ENCODE measurements at places on chromosomes 3 and 15.
A peak's percentile ranks its signal among the peaks of the same experiment; 100 is the strongest.

DNA sequence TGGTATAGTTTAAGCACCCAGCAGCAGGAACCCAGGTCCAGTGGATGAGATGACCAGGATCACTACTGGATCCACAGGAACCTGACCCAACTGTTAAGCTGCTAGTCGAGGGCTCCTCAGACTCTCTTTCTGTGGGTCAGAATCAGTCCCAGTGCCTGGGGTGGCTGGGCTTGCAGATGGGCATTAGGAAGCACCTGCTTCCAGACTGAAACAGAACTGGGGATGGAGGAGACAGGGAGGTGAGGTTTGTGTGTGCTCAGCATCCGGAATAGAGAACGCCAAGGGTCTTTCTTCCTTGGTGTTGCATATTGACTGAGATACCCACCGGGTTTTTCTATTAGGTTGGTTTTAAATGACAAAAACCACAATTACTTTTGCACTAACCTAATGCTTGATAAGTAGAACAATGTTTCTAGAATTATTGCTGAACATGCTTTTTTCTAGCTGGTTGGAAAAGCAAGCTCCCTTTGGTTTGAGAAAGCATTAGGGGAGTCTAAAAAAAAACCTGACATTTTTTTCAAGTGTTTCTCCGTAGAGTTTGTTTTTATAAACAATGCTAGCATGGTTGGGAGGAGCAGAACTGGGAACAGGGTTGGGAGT, 779 bp downstream of the ST3GAL6 start:
- no peak for DNase-seq

DNA sequence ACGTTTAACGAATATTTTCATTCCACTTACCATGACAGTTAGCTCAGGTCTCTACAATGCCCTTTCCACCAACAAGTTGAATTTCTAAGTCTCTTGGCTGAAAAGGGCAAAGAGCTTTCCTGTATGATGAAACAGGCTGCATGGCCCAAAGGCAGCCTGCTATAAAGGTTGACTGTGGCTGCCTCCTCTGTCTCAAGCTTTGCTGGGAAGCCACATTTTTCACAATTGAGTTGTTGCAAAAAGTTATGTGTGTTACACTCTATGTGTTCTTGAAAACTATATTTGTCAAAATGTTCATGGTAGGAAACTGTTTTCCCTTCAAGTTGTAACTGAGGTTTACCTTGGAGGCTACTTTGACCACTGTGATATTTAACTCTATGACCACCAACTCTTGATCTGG, 49.5 kb downstream of the DZIP1L start:
- no peak for DNase-seq

- DNase-seq, result no peak
Measured at GRCh38 chr3:178155521-178155920, 380.7 kb upstream of the KCNMB2 start.

GRCh38 chr3:130963878-130964277, 62.7 kb downstream of the ASTE1 start:
- DNase-seq, result no peak

- no peak for DNase-seq
Measured at GRCh38 chr3:2454865-2455264, 356.2 kb downstream of the CNTN4 start.

- no peak for DNase-seq
Measured at GRCh38 chr3:183498634-183499033, 56.9 kb downstream of the KLHL6 start.

DNA sequence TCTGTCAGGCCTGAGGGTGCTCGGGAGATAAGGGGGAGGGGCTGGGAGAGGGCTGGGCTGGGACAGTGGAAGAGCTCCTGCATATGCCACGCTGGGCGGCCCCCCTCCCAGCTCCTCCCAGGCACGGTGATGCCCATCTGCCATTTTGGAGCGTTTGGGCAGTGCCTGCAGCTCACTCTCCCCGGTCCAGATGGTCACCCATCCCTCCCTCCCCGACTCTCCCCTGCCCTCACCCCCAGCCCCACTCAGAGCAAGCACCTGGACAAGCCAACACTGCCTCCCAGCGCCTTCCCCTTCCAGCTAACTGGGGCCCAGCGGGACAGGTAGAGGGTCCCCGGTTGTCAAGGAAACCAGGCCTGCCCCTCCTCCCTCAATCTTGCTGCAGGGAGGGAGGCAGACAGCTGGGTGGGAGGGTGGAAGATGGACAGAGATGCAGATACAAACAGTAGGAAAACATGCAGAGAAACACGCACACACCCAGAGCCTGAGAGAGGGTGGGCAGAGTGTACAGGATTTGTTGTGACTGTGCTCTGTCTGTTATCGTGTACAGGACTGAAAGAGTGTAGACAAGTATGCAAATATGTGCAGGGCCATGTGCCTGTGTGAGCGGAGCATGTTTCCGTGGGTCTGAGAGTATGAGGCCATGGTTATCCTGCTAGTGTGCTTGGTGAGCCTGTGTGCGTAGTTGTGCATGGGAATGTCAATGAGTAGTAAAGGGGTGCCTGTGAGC, 17.5 kb upstream of the CORO2B start:
- DNase-seq, result no peak

- DNase-seq, result no peak
Measured at GRCh38 chr15:43886558-43886957, 59.8 kb downstream of the WDR76 start.

- DNase-seq, result no peak
Measured at GRCh38 chr15:83858820-83859505, 205.0 kb downstream of the ADAMTSL3 start.

- no peak for DNase-seq
Measured at GRCh38 chr3:18745472-18745871, 320.3 kb upstream of the SATB1 start.

- DNase-seq, result peak; percentile 55
Measured at GRCh38 chr3:194255252-194256039, 95.7 kb downstream of the CPN2 start.

Measured in stimulated activated CD4-positive, alpha-beta T cell treated with anti-CD3 and anti-CD28 coated beads, Interleukin-2, amount 100 ng/mL, for 24 hours (primary cell).